ENCODE measurements at places on chromosomes 2 and 18.

DNA sequence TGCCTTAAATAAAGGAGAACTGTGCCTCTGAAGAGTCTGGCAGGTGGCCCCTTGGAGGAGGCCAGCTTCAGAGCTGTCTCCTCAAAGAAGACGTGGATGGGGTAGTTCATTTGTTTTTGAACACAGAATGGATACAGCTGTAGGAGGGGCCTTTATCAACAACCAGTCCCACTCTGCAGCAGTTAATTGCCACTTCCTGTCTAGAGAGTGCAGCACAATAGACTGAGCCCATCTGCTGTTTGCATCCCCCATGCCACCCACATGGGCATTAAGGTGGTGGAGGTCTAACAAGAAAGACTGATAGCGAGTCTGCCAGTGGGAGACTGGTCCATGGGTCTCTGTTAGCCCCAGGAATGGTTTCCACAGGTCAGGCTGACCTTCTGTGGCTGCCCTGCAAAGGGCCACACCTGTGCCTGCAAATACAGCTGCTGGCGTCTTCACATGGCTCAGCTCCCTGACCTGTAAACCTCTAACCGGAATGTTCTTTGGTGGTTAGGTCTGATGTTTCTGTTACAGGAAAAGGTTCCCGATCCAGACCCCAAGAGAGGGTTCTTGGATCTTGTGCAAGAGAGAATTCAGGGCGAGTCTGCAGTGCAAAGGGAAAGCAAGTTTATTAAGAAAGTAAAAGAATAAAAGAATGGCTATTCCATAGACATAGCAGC is 153.3 kb upstream of the ITGA6 start:
- DNase-seq: no peak

DNA sequence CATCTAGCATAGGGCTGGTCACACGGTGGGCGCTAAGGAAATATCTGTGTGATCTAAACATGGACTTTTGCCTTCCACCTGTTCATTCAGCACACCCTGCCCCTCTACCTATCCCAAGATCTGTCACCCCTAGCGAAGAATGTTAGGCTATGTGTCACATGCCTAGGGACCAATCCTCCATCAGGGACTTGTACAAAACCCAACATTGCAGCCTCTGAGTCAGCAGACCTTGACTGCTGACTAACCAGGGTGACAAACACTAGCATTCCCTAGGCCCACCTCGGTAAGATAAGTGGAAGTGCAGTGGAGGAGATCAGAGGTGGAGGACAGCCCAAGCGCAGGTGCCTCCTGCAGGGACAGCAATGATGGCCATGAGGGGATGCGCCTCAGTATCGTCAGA is 99.2 kb downstream of the SOX11 start:
- DNase-seq: no peak

GRCh38 chr2:104923665-104924064 is 69.8 kb downstream of the POU3F3 start:
- no peak for DNase-seq

DNA sequence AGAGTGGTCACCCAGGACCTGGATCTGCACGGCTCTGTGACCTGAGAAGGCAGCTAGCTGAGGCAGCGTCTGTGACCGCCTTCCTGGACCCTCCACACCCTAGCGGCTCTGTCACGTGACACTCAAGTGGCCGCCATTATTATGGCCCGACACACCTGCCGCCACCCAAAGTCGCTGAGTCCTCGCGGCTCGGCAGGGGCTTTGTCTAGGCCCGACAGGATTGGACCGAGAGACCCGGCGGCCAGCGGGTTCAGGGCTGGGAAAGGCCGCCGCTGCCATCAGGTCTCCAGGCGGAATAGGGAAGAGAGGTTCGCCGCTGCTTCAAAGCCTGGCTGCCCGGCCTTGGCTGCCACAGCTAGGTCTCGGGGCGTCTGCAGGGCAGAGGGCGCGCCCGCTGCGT is 1162.5 kb upstream of the LRRTM1 start:
- no peak for DNase-seq

DNA sequence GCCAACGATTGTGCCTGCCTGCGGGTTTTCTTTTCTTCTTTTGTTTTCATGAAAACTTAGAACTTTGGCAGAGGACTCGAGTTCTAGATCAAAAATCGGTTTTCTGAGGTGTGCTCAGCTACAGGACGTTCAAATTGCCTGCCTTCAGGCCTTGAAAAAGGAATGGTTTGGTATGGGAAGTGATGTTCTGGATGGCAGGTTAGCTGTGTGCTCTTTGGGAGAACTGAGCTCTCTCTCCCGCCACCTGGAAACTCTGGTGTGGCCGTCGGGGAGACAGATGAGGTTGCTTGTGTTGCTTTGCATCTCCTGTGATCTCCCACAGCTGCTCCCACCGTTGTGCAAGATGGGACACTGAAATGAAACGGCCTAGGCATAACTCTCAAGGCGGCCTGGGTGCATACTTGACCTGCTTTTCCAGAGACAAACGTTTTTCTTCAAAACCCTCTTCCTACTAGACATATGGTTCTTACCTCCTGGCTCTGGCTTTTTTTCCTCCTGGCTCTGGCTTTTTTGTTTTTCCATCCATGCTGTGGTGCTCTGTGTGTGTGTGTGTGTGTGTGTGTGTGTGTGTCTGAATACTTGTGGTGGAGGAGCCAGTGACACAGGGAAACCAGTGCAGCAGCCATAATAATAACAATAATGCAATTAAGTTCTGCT is 2.0 kb downstream of the FMNL2 start:
- DNase-seq: no peak

- DNase-seq: no peak
Measured at GRCh38 chr2:12948231-12948960, 231.7 kb downstream of the TRIB2 start.

- peak; percentile 69 for DNase-seq
Measured at GRCh38 chr18:76686737-76687231, 135.6 kb upstream of the ZNF236 start.

- DNase-seq: no peak
Measured at GRCh38 chr2:113056521-113056920, 2.5 kb upstream of the IL36RN start.

DNA sequence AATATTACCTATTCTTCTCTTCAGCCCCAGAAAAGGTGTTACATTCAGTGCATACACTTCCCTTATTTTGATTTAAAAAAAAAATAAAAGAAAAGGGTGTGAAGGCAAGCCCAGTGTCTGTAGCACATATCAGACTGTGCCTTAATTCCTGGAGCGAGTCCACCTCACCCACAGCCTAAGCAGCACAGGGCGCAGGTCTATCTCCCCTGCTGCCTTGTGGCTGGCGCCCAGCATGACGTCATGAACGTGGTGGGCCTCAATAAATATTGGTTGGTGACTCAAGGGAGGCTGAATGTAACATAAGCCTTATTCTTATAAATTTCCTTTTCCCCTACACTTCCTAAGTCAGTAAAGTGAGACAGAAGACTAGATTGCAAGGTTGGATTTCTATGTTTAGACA is 26.4 kb downstream of the ST3GAL5 start:
- no peak for DNase-seq

DNA sequence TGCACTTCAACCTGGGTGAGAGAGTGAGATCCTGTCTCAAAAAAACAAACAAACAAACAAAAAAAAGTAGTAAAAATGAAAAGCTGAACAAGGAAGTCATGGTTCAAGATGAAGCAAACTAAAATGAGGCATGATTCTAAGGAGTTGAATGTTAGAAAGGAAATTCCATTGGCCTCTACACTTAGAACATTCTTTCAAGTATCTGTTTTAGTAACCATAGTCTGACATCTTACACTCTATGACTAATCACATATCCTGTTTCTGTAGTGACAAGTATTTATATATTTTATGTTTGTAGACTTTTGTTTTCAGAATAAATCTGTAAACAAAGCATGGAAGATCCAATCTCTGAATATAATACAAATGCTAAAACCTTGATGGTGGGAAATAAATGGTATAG is 164.1 kb downstream of the KIAA1328 start:
- DNase-seq: no peak

DNA sequence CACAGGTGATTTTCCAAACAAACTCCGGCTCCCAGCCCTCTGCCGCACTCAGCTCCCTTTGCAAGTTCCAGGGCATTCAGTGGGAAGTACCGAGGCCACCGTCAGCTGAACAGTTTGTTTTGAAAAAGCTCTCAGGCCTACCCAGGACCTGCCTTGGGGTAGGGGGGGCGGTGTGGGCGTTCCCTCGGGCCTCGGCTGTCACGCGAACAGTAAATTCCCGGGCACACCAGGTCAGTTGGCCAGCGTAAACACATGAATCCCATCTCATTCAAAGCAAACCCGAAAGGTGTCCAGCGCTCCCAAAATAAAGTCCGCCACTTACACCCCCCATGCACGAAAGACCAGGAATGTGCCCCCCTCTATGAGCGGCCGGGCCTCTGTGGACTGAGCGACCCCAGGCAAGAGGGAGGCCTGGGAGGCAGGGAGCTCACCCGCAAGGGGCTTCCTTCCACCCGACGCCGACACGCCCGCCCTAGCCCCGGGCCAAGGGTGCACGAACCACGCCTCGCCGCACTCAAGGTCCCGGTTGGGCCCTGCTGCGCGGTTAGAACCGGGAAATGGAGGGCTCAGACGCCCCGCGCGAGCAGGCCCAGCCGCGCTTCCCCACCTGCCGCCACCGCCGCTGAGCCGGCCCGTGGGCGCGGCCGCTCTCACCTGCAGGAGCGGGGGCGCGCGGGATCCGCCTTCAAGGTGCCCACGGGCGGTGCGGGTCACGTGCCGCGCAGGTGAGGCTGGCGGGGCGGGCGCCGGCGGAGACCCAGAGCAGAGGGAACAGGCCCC is at the start of gene WDSUB1:
WDSUB1 (minus strand) TSS at position 775 of the 780 bp plus-strand sequence. CDS start 3,634 bp downstream, outside the sequence.
- peak; percentile 48 for DNase-seq

- no peak for DNase-seq
Measured at GRCh38 chr2:118577202-118577601, 270.2 kb downstream of the EN1 start.

DNA sequence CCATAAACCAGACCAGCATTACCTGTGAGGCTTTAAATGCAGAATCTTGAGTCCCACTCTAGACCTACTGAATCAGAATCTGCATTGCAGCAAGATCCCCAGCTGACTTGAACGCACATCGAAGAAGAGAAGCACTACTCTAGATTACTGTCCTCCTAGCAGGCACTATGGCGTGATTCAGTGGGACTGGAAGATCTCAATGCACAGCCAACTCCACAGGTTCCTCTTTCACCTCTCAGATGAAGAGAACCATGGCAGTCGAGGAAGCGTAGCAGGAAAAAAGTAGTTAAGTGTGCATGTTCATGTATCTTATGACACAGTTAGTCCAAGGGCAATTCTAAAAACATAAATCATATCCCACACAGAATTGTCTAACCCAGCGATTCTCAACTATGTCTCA is 97.4 kb downstream of the STK39 start:
- peak; percentile 56 for DNase-seq

GRCh38 chr2:157627594-157628476 is 829 bp downstream of the ACVR1C start:
- no peak for DNase-seq

DNA sequence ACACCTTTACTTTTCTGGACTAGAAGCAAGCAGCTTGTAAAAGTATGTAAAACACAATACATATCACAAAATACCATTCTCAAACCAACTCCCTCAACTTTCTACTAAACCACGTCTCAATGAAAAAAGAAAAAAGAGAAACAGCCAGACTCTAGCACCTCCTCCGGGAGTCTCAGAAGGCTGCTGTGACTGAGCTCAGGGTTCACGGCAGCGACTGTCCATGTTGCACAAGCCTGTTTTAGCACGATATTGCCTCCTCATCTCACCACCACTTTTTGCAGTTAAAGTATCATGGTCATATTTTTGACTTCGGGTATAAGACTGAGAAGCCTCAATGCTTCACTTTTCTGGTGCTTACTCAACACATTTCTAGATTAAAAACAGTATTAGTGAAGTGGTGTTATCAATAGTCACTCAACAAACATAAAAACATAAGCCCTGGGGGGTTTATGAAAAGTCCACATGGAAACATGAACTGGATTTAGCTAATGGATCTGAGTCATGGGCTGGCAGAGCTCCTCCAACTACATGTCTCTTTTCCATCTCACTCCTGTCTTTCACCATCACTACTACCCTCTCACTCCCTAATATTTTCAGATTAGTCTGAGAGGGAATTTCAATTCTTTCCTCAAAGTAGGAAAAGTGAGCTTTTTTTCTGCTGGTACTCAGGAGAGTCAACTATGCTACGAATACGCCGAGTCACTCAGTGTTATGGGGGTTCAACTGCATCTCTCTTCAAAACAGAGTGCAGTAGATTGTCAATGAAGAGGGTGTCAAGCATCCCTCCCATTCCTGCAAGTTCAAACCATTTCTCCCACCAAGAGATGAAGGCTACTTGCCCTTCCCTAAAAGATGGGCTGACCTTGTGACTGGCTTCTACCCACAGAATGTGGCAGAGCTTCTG is 113.7 kb downstream of the OSR1 start:
- DNase-seq: no peak

DNA sequence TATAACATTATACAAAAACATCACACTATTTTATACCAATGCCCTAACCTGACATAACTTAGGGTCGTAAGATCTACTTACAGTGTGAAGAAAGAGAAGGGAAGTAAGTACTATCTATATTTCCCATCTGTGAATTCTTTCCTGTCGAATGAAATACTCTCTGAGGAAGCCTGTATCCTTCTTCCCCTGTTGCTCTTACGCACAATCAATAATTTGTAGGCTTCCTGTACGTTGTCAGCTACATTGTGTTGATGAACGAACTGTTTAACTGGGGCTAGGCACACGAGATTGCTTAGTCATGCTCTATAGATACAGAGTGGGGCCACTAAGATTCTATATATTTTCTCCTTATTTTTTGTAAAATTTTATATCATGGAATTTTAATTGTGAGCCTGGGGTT is 1125.0 kb upstream of the CELF4 start:
- no peak for DNase-seq

- DNase-seq: no peak
Measured at GRCh38 chr2:19350678-19351401, 7.6 kb downstream of the OSR1 start.

DNA sequence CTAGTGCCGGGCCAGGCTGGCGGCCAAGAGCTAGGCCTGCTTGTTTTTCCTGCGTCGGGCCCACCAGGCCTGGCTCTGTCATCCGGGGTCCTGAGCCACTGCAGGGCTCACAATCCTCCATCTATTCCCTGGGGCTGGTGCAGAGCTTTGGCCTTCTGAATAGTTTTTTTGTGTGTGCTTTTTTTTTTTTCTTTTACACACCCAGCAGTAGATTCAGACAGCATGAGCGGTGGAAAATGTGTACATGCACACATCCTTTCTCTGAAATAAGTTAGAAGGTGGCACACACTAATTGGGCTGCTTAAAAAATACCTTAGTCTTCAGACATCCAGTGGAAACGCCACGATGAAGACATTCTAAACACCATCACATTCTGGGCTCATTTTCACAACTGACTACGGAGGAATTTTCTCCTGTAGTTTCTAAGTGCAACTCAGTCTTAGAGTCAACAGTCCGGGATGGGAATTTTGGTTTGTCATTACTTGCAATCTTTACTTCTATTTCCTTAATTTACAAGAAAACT is 6.1 kb downstream of the ZFP36L2 start:
- no peak for DNase-seq

Data from CD14-positive monocyte (primary cell).